ENCODE measurements at places on chromosomes 2 and 18.

DNA sequence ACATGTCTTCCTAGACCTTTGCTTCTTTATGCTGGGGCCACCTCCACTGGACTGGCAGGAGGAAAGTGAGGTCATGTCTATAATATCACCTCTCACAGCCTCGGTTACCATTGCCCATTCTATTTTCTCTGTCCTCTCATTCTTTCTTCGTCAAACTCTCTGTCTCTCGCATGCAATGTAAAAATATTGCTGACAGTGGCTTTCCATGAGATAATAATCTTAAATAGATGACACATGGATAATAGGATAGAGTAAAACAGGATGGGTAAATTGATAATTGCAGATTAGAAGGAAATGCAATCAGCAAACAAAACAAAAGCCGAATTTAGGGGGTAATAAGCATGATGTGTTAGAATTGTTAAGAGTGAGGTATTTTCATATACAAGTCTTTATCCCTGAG is 215.7 kb upstream of the PARD3B start:
- DNase-seq: no peak

DNA sequence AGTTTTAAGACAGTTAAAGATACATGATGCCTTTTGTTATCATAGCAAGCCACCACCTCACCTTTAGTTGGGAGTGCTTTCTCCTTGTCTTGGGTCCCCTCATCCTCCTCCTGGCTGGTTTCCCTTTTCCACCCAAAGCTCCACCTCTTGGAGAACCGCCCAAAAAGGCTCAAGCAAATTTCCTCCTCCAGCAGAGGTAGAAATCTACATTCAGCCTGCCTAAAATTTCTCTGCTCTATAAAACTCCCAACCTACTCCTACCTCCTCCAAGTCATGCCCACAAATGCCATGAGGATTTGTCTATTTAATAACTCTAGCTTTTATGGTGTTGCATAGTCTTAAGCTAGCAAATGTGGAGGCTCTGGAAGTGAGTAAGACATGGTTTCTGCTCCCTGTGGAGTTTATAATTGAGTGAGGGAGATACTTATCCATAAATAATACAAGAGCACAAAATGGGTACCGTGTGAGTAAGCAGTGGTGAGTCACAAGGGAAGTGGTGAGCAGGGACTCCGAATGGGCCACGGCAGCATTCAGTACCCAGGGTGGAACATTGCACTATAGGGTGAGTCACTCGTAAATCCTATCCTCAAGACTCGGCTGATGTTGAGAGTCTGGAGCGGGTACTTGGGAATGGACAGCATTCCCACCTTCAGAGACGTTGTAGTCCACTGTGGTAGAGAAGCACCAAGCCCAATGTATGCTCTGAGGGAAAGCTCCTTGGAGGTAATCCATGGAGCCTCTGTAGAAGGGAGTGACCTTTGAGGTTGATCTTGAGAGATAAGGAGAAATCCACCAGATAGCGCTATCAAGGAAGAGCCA is 146.3 kb downstream of the RTN4 start:
- DNase-seq: peak; percentile 90

DNA sequence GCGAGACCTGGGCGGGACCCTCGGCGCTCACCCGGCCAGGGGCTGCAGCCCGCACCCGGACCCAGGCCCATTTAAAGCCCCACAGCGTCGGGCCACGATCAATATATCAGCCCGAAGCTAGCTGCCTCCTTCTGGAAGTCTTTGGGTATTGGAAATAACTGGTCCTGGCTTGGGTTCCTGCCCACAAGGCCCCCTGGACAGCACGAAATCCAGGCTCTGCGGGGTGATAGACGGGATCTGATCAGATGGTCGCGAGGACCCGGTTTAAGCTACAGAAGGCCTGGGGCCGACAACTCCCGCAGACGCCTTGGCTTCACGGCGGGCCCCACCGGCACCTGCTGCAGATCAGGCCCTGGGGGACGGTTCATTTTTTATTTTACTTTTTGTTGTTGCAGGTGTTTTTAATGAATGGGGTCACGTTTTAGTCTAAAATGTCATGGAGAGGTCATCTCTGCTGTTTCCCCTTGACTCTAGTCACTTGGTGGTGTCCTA is 362 bp upstream of the PSTPIP2 start:
- DNase-seq: no peak

DNA sequence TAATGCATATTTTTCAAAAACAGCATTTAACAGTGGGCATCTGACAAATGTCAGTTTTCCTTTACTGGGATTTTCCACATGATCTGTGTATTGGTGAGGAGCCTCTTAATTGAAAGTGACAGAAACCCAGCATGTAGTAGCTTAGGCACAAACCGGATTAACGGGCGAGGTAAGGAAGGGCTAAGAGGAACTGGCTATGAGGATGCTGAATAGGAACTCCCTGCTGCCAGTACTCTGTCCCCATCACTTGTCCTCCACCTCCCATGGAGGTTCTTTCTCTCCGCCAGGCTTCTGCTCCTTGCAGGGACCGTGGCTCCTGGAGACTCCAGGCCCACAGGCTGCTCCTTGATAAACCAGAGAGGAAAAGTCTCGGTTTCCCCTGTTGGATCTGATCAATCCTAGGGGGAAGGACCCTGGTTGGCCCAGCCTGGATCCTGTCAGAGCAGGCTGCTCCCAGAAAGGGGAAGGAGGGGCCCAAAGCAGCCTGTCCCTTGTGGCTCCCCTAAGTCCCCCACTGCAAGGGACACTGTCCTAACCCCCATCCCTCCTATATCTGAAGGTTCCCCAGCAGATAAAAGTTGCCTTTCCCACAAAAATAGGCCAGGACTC is 10.3 kb downstream of the TEX44 start:
- no peak for DNase-seq

DNA sequence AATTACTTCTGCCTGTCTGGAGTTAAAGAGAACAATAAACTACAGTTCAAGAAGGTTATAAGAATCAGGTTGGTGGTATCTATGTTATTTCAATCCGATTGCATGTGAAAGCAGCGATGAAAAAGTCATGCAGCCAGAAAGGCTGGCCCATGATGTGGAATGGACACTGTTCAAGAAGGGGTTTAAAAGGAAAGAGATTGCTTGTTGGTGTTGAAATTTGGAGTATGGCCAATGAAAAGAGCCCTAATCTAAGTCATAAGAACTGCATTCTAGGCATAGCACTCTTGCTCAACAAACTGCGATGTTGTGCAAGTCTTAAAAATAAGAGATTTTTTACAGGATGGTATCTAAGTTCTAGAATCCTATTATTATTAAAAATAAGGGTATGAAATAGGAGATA is 61.3 kb downstream of the EFEMP1 start:
- no peak for DNase-seq

DNA sequence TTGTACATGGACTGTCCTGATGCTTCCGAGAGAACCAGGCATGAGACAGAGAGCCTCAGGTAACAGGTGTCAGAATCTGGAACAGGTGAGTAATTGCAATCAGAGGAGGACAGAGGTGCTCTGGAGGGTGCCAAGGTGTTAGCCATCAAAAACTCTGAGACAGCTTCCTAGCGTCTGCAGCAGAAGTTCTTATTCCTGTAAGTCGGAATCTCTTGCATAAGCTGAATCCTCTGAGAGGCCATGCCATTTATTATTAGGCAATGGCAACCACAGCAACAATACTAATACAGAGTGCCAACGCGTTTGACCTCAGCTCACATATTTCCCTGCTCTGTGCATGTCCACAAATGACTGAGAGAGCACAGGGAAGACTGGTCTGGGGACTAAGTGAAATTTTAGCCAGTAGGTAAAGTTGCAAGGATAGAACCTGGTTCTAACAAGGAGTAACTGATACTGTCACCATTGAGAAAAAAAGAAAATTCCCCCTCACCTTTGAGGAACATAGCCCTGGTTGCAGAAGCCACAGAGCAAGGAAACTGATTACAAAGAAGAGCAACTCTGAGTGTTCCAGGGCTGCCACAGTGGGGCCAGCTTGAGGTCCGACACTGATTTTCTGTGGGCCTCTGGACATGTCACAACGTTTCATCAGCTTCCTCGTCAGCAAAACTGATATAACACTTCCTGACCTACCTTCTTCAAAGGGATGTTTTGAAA is 55.1 kb upstream of the ACSL3 start:
- no peak for DNase-seq

- no peak for DNase-seq
Measured at GRCh38 chr2:209383212-209383611, 40.6 kb upstream of the MAP2 start.

- peak; percentile 37 for DNase-seq
Measured at GRCh38 chr2:200850512-200851256, 13.8 kb downstream of the CLK1 start.

DNA sequence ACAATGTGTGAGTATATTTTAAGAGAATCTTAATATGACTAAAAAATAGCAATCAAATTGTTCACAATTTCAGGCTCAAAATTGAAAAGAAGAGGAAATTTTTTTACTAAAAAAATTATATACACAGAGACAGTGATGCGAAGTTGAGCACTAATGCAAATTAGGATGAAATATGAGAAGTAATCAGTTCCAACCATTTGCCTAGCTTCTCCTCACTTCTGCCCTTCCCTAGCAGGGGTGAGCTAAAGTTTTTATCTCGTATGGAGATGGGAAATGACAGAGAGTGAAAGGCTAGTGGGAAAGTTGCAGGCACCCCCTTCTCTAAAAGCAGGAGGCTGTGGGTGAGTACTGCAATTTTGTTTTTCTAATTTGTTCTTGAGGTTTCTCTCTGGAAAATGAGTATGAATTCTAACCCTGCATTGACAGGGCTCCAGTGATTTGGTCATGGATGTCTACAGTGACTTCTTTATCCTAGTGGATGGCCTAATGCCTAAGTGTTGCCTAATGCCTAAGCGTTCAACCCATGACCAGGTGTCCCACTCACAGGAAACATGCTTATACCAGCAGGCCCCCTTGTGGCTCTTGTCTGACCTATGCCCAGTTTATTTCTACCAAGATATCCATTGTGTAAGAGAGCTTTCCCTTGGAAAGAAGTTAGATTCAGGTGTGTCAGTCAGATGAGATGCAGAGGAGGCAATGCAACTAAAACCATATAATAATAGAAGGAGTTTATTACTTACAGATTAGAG is 78.0 kb upstream of the HNMT start:
- DNase-seq: peak; percentile 62

DNA sequence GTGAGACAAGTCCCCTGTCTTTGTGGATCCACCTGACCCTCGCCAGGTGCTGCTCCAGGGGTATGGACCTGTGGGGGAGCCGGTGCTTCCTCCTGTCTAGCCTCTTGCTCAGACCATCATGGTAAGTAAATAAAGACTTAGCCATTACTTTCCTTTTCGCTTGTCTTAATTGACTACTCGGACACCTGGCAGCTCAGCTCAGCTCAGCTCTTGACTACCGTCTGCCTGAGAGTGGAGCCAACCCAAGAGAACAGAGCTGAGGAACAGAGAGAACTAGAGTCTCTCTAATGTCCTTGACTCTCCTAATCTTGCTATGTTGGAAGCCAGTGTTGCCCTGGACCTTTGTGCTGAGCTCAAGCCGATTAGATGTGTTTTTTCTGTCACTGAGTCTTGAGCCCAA is 170.3 kb upstream of the CXCR4 start:
- no peak for DNase-seq

DNA sequence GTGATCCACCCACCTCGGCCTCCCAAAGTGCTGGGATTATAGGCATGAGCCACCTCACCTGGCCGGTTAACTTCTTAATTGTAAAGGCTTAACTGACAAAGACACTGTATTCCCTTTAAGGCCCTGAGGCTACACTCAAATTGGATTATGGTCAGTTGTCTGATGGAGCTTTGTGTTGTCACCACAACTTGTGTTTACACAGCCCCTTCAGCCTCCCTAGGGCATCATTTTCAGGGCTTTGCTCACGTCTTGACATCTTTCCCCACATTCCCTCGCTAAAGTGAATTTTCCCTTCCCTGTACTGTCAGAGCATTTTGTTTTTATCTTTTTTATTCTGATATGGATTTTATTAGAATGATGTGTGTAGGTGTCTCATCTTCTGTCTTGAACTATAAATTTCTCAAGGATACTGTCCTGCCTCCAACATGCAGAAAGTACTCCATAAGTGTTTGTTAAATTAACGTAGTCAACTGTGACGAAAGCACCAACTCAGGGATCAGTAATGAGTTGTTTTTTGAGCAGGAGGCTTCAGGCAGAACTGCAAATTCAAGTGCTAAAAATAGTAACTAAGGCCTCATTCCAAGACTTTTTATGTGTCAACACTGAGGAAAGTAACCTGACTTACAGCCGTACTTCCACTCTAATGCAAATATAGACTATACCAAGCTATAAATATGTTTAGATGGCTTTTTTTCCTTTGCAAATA is 77.1 kb upstream of the NARS1 start:
- peak; percentile 81 for DNase-seq

DNA sequence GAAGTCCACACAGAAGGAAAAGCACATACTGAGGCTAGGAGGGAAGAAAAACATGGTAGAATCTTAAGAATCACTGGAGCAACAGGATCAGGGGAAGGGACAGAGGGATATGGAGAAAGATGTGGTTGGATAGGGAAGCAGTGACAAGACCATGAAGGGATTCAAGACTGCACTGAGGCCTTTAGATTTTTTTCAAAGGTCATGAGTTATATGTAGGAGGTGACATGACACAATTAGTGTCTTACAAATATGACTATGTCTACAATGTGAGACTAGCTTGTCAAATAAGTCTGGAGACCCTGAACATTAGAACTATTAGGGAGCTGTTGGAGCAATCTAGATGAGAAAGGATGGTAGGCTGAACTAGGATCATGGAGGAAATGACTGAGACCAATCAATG is 1130.3 kb upstream of the ZEB2 start:
- DNase-seq: no peak

GRCh38 chr2:28632791-28633190 is 118.8 kb upstream of the PPP1CB start:
- DNase-seq: no peak

- no peak for DNase-seq
Measured at GRCh38 chr18:35415511-35416073, 38.5 kb upstream of the ZNF396 start.

DNA sequence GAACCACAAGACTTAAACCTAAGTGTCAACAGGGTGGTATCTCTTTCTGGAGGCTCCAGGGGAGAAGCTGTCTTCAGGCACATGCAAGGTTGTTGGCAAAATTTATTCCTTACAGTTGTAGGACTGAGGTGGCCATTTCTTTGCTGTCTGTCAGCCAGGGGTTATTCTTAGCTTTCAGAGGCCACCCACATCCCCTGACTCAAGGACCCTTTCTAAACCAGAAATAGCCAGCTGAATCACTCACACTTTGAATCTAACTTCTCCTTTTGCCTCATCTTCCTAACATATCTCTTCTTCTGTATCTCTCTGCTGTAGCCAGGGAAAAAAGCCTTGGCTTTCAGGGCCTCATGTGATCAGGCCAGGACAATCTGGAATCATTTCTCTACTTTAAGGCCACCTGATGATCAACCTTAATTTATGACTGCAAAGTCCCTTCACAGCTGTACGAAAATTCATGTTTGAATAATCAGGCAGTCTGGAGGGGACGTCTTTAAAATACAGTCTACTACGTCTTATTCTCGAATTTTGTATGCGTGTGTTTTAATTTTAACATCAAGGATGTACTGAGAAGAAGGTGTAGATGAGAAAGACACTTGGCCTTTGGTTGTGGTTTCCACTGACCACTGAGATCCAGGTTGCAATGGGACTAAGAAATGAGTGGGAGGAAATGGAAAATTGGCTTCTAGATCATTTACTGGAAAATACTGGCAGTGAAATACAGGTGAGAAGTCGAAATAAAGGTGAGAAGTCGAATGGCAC is 90.4 kb downstream of the DOCK10 start:
- DNase-seq: no peak

Data from islet precursor cell (in vitro differentiated cells).